Endothelial cell (in vitro differentiated cells): ENCODE measurements at places on chromosomes 7 and 10.

DNA sequence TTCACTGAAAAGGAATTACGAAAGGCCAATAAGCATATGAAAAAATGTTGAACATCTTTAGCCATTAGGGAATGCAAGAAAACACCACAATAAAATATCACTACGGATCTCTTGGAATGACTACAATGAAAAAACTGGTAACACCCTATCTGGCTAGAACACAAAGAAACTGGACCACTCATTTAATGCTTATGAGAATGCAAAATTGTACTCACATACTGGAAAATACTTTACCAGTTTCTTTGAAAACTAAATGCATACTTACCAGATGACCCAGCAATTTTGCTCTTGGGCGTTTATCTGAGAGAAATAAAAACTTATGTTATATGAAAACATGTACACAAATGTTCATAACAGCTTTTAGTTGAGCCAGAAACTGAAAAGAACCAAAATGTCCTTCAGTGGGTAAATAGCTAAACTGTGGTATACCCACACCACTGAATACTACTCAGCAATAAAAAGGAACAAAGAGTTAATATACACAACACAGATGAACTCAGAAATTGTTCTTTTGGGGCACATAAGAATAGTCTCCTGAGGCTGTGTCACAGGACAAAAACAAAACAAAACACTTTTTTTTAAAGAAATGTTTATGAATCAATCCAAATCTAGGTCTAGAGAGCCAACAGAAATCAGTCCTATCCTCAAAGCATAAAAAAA, 23.5 kb downstream of the CNOT4 start:
- DNase-seq, result no peak

DNA sequence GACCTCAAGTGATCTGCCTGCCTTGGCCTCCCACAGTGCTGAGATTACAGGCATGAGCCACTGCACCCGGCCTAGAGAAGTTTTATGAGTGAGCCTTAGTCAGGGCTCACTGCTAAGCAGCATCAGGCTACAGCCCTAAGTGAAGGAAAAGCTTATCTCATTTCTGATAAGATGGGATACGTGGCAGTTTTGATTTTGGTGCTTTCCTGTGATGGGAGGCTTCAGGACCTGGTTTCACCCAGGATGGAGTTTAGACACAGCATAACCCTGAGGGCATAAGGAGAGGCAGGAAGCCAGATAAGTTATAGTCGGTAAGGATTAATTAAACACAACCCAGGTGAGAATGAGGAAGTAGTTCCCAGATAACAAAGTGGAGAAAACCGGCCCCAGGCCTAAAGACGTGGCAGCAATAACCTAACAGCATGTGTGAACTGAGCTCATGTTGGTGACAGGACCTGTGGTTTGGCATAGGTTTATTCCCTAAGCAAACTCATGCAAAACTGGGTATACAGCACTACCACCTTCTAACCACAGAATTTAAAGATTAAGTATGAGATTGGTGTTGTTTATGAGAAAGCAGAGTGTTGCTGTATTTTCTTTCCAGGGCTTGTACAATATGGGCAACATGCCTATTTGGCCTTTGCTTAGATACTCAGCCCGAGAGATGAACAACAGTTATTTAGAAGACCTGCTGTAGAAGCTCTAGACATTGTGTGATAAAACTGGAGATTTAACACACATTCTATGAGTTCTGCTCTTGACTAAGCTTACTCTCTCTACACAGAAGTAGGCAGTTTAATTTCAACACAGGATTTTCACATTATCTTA, 119.4 kb downstream of the COL28A1 start:
- no peak for DNase-seq

DNA sequence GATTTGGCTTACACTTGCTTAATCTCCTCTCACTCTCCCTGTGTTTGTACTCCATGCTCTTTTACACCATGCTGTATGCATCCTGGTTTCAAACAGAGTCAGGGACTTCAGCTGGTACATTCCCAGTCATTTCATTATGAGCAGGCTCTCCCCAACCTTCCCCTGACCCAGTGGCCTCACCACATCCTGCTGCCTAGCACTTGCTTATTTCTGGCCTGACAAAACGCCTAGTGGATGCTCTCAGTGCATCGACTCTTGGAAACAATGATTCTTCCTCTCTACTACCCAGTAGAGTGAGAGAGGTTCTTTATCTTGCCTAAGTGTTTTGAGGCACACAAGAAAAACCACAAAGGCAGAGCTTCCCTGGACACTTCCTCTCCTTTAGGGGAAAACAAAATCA, 63.4 kb downstream of the CAV1 start:
- DNase-seq, result peak; percentile 28

GRCh38 chr10:3248526-3249306, 76.1 kb upstream of the PITRM1 start:
- no peak for DNase-seq

- DNase-seq, result no peak
Measured at GRCh38 chr7:372546-372931, 82.6 kb downstream of the FOXL3 start.

GRCh38 chr7:16060502-16060901, 360.8 kb downstream of the CRPPA start:
- DNase-seq, result no peak

GRCh38 chr10:59801171-59801570, 47.9 kb upstream of the MRLN start:
- no peak for DNase-seq
